H1 (cell line): ENCODE measurements at places on chromosomes 5 and 9. TPM values are rescaled to one million over a fixed set of nuclear protein-coding genes. Genes with fewer than 3 reads are reported as not detected.

- DNase-seq, result no peak
- no peaks in the 10 kb centered on the region for H3K4me1 ChIP-seq
- no peaks in the 10 kb centered on the region for H3K27me3 ChIP-seq
- H3K36me3 ChIP-seq, result no peaks in the 10 kb centered on the region
These were observed 18.3 kb upstream of the FCHO2 start for GRCh38 chr5:72937517-72938061.

GRCh38 chr9:92342825-92343488 lies 17.2 kb downstream of the CENPP start:
- H3K27me3 ChIP-seq, result no peaks in the 10 kb centered on the region
- no peak for DNase-seq
- no peak overlapping the region for H3K27ac ChIP-seq
- no peaks in the 10 kb centered on the region for H3K4me1 ChIP-seq
- peaks cover 8% of the 10 kb centered on the region for H3K36me3 ChIP-seq
- no peak overlapping the region for H3K4me3 ChIP-seq

- DNase-seq, result no peak
- no peaks in the 10 kb centered on the region for H3K4me1 ChIP-seq
- H3K27ac ChIP-seq, result no peak overlapping the region
- no peaks in the 10 kb centered on the region for H3K27me3 ChIP-seq
- no peak overlapping the region for H3K4me3 ChIP-seq
These were observed 152.5 kb downstream of the DMRT2 start for GRCh38 chr9:1202512-1203280.

- H3K4me3 ChIP-seq, result no peak overlapping the region
- no peak overlapping the region for H3K27ac ChIP-seq
- DNase-seq, result no peak
- H3K36me3 ChIP-seq, result no peaks in the 10 kb centered on the region
These were observed 73.0 kb downstream of the C9orf85 start for GRCh38 chr9:71984403-71984802.

GRCh38 chr9:114119242-114120191 lies 20.4 kb upstream of the KIF12 start:
- no peak overlapping the region for H3K4me3 ChIP-seq
- no peaks in the 10 kb centered on the region for H3K36me3 ChIP-seq
- no peak for DNase-seq
- no peaks in the 10 kb centered on the region for H3K27me3 ChIP-seq

Gene MYOT
- polyA plus RNA-seq, result not detected in 2 replicates

DNA sequence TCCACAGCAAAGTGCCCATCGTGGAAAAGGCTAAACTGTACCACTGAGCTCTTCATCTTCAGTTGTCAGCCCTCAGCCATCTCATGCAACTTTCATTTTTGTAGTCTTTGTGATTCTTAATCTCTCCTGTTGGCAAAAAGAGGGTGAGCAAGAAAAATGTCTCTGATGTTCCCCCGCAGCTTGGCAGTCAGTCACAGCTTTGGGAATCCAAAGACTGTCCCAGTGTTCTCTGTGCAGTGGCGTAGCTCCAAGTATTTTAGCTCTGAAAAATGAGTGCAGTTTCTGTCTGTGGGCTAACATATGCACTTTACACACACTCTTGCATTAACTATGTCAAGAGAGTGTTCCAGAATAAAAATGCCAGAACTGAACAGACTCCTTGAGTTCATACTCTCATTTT lies 372.2 kb downstream of the TMEM232 start:
- no peaks in the 10 kb centered on the region for H3K4me1 ChIP-seq
- H3K27me3 ChIP-seq, result no peaks in the 10 kb centered on the region
- no peak for DNase-seq
- H3K4me3 ChIP-seq, result no peak overlapping the region
- H3K27ac ChIP-seq, result no peak overlapping the region
- H3K36me3 ChIP-seq, result no peaks in the 10 kb centered on the region

Gene SEC24A
- polyA plus RNA-seq, result 14.7 and 18.8 TPM in 2 replicates

DNA sequence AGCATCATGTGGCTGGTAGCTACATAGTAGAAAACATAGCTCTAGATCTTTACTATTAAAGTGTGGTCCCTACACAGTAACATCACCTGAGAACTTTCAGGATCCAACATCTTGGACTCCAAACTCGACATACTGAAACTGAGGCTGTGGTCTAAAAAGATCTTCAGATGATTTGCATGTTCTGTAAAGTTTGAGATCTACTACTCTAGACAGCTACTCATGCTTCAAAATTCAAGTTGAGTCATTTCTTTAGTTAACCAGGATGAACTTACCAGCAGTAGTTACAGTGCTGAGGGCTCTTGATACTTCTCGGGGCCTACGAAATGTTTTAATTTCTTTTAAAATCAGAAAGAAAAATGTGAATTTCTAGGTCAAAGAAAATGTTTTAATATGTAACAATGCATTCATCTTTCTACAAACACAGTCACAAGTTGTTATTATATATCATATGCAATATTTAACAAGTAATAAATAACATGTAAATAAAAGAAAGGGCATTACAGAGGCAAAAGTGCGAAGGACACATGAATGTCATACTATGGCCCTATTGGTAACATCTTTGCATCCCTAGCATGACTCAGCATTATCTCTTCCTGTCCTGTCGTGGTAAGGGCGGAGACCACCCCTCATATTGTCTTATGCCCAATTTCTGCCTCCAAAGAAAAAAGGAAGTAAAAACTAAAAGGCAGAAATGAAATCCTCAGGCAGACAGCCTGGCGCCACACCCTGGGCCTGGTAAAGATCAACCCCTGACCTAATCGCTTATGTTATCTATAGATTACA lies 563.9 kb upstream of the TLE4 start:
- no peaks in the 10 kb centered on the region for H3K36me3 ChIP-seq
- H3K27ac ChIP-seq, result no peak overlapping the region
- DNase-seq, result no peak
- H3K4me1 ChIP-seq, result no peaks in the 10 kb centered on the region
- no peaks in the 10 kb centered on the region for H3K27me3 ChIP-seq

DNA sequence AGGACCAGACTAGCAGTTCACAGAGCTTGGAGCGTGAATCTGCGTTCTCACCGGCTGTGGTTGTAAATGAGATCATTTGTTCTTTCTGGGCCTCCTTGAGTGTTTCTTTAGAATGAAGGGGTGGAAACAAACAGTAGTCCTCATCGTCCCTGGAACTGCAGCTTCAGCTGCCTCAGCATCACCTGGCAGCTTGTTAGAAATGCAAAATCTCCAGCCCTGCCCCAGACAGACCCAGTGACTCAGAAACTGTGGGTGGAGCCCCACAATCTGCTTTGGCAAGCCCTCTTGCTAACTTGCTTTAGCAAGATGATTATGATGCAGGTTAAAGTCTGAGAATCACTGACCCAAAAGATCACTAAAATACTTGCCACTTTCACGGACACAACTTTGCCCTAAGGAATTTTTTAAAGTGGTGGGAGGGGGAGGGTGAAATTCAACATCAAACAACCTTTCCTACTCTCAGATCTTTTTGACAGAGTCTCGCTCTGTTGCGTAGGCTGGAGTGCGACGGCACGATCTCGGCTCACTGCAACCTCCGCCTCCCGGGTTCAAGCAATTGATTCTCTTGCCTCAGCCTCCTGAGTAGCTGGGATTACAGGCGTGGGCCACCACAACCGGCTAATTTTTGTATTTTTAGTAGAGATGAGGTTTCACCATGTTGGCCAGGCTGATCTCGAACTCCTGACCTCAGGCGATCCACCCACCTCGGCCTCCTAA lies 86.0 kb downstream of the BRINP1 start:
- H3K27ac ChIP-seq, result peak overlapping the region; percentile 70
- H3K4me1 ChIP-seq, result peaks cover 18% of the 10 kb centered on the region; the same call in 1 of the 2 replicates
- H3K27me3 ChIP-seq, result no peaks in the 10 kb centered on the region
- DNase-seq, result peak; percentile 59
- peak overlapping the region; percentile 23 for H3K4me3 ChIP-seq
- H3K36me3 ChIP-seq, result no peaks in the 10 kb centered on the region

- no peak for DNase-seq
- no peak overlapping the region for H3K27ac ChIP-seq
- no peaks in the 10 kb centered on the region for H3K27me3 ChIP-seq
- H3K36me3 ChIP-seq, result no peaks in the 10 kb centered on the region
- peaks cover 14% of the 10 kb centered on the region for H3K4me1 ChIP-seq
These were observed 98.0 kb upstream of the MAP1B start for GRCh38 chr5:72009280-72009679.

Gene ORM2
- polyA plus RNA-seq, result 0.66 and 1.3 TPM in 2 replicates

- no peak overlapping the region for H3K27ac ChIP-seq
- no peaks in the 10 kb centered on the region for H3K4me1 ChIP-seq
- no peaks in the 10 kb centered on the region for H3K36me3 ChIP-seq
- DNase-seq, result no peak
- no peaks in the 10 kb centered on the region for H3K27me3 ChIP-seq
- no peak overlapping the region for H3K4me3 ChIP-seq
These were observed 365.2 kb downstream of the GADD45G start for GRCh38 chr9:89969881-89970639.

GRCh38 chr5:35041261-35041660 lies 6.5 kb downstream of the AGXT2 start:
- DNase-seq, result no peak
- no peaks in the 10 kb centered on the region; the same call in 1 of the 2 replicates for H3K4me1 ChIP-seq
- H3K4me3 ChIP-seq, result no peak overlapping the region
- H3K27me3 ChIP-seq, result no peaks in the 10 kb centered on the region

- H3K4me1 ChIP-seq, result no peaks in the 10 kb centered on the region
- no peaks in the 10 kb centered on the region for H3K36me3 ChIP-seq
- H3K27ac ChIP-seq, result no peak overlapping the region
- DNase-seq, result no peak
- no peaks in the 10 kb centered on the region for H3K27me3 ChIP-seq
- no peak overlapping the region for H3K4me3 ChIP-seq
These were observed 77.0 kb upstream of the ZSWIM6 start for GRCh38 chr5:61254969-61255555.

GRCh38 chr5:8270246-8270645 lies 401.3 kb downstream of the MTRR start:
- no peak for DNase-seq
- no peaks in the 10 kb centered on the region for H3K27me3 ChIP-seq
- no peaks in the 10 kb centered on the region for H3K4me1 ChIP-seq
- no peaks in the 10 kb centered on the region for H3K36me3 ChIP-seq

DNA sequence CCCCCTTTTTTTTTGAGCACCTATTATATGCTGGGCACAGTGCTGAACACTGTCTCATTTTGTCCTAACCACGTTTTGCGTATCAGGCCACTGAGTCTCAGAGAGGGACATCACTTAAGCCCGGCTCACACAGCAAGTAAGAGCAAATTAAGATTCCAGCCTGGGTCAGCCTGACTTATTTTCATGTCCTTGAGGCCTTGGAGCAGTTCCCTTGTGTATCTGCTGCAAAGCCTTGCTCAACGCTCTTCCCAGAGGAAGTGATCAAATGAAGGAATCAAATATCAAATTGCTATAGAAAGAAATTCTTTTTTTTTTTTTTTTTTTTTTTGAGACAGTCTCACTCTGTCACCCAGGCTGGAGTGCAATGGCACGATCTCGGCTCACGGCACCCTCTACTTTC lies 30.7 kb downstream of the ERGIC1 start:
- no peak overlapping the region for H3K4me3 ChIP-seq
- no peaks in the 10 kb centered on the region for H3K27me3 ChIP-seq
- DNase-seq, result no peak
- H3K4me1 ChIP-seq, result peaks cover 24% of the 10 kb centered on the region

- H3K4me3 ChIP-seq, result peak overlapping the region; percentile 71
These were observed 403 bp downstream of the NINJ1 start for GRCh38 chr9:93133681-93134014.

Gene CSF2
- polyA plus RNA-seq, result not detected in 2 replicates

Gene NFIL3
- polyA plus RNA-seq, result 2.7 and 3.4 TPM in 2 replicates

DNA sequence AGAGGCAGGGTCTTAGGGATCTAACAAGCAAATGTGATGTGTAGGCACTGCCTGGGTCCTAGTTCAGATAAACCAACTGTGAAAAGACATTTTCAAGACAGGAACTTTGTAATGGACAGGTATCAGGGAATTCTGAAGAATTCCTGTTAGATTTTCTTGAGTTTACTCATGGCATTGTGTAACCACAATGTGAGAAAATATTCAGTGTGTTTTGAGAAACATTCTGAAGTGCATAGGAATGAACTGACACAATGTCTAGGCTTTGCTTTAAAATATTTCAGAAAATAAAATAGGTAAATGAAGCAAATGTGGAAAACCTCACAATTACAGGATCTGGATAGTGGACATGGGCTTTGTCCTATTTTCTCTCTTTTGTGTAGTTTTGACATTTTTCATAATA lies 15.2 kb upstream of the AFAP1L1 start:
- no peak overlapping the region for H3K27ac ChIP-seq
- H3K4me3 ChIP-seq, result no peak overlapping the region
- no peaks in the 10 kb centered on the region; the same call in 1 of the 2 replicates for H3K4me1 ChIP-seq
- H3K36me3 ChIP-seq, result no peaks in the 10 kb centered on the region

- DNase-seq, result no peak
- no peak overlapping the region for H3K4me3 ChIP-seq
- no peaks in the 10 kb centered on the region for H3K4me1 ChIP-seq
- no peaks in the 10 kb centered on the region for H3K36me3 ChIP-seq
- H3K27ac ChIP-seq, result no peak overlapping the region
These were observed 440.5 kb downstream of the BRINP1 start for GRCh38 chr9:118928722-118929121.

- no peak for DNase-seq
- H3K4me1 ChIP-seq, result no peaks in the 10 kb centered on the region
- H3K4me3 ChIP-seq, result no peak overlapping the region
- no peaks in the 10 kb centered on the region for H3K27me3 ChIP-seq
- H3K27ac ChIP-seq, result no peak overlapping the region
- H3K36me3 ChIP-seq, result no peaks in the 10 kb centered on the region
These were observed 183.2 kb upstream of the TUSC1 start for GRCh38 chr9:25861421-25861820.

DNA sequence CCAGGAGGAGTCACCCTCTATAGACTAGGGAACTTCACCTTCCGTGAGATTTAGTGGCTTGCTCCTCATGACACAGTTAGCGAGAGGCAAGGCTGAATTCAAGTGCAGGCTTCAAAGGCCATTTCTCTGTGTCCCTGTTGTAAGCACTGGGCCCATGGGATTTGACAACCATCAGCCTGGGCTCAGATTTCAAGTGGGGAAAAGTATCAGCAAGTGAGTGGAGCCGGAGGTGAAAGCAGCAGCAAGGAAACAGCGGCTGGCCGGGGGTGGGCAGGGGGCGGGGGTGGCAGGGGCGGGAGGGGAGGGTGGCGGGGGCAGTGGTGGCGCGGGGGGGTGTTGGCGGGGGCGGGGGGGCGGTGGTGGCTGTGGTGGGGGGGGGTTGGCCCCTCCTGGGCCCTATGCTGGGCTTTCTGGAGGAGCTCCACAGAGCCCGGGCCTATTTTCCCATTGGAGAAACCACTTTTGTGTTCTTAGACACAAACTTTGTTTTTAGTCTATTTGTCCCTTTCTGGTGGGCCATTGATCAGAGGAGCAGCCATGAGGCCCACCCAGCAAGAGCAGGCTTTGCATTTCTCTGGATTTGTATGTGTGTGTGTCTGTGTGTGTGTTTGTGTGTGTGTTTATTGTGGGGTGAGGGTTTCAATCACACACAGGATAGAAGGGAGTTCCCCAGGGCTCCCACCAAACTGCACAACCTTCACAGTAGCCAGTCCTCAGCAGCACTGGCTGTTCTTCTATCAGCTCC lies 165.4 kb upstream of the RAI14 start:
- H3K27ac ChIP-seq, result no peak overlapping the region
- DNase-seq, result peak; percentile 51
- H3K4me3 ChIP-seq, result no peak overlapping the region
- no peaks in the 10 kb centered on the region for H3K27me3 ChIP-seq
- H3K4me1 ChIP-seq, result peaks cover 6% of the 10 kb centered on the region
- no peaks in the 10 kb centered on the region for H3K36me3 ChIP-seq
